OCI-M1 (cell line): ENCODE measurements at places on chromosomes 2 and 18.

GRCh38 chr2:230267556-230267955, 42.0 kb downstream of the SP140 start:
- DNase-seq: no peak

GRCh38 chr18:45505497-45506206, 109.6 kb upstream of the SLC14A2 start:
- no peak for DNase-seq

GRCh38 chr2:127705391-127706065, 4.2 kb downstream of the SFT2D3 start:
- DNase-seq: no peak

- no peak for DNase-seq
Observed at GRCh38 chr2:58875436-58875835, 634.3 kb upstream of the FANCL start.

DNA sequence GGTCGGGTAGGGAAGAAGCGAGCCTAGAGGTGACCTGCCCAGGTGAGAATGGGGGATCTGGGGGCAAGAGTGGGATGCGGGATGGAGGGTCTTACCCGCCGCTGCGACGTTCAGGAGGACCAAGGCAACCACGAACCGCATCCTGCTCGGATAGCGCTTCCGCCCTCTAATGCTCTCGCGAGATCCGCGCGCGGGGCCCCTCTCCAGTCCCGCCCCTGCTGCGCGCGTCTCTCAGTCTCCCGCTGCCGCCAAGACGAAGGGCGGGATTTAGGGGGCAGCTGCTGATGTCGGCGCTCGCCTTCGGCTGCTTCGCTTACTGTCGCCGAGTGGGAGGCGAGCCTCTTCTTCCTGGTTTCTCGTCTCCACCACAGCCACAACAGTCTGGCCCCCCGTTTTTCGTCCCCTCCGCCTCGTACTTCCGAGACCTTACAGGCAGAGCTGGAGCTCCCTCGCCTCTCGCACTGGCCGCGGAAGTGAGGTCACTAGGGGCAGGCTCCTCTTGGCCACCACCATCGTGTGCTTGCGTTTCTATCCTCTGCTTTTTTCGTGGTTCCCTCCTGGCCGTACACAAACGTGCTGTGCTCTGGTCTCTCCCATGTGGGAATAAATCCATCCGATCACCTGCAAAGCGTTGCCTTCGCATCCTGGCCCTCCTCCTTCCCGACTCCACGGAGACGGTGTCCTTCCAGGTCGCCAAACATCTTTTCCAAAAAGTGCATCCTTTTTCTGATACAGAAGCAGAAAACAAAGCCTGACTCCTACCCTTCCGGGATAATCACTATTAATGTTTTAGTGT, at the start of gene TGOLN2:
TGOLN2 (minus strand) TSS at position 168 of the 796 bp plus-strand sequence; CDS start at position 141, 27 bp downstream.
- peak; percentile 91 for DNase-seq
